ENCODE measurements at places on chromosomes 3 and 15.

- no peak for ATAC-seq
Measured at GRCh38 chr3:71906976-71907375, 122.0 kb upstream of the PROK2 start.

DNA sequence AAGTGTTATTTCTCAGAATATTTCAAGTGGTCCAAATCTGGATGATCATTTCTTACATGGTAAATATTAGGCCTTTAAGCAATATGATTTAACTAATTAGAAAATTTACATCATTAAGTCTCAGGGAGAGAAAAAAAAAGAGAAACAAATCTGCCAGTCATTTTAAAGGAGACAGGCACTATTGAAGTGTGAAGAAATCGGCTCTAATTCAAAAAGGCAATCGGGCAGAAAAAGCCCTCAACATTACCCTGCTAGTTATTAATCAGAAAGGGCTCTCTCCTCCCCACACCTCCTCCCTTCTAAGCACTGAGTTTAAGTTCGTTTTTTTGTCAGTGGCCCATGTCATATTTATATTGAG lies 215.9 kb downstream of the MEIS2 start:
- no peak for ATAC-seq

- no peak for ATAC-seq
Measured at GRCh38 chr15:57418635-57419034, 42.3 kb downstream of the CGNL1 start.

DNA sequence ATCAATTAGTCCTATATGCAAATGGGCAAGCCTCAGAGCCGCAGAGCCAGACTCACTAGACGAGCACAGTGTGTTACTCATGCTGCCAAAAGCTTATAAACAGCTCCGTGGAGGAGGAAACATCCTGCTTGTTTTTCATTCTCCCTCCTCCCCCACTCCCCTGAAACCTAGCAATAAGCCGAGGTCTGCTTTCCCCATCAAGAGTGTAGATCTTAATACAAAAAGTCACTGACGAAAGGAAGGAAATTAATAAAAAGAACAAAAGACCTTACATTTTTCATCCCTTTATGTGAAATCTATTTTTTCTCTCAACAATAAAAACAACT lies 88.5 kb downstream of the XXYLT1 start:
- ATAC-seq = peak; percentile 50

- no peak for ATAC-seq
Measured at GRCh38 chr3:38723569-38724391, 74.3 kb upstream of the SCN5A start.

- ATAC-seq = no peak
Measured at GRCh38 chr3:9809239-9809614, 835 bp upstream of the TTLL3 start.

DNA sequence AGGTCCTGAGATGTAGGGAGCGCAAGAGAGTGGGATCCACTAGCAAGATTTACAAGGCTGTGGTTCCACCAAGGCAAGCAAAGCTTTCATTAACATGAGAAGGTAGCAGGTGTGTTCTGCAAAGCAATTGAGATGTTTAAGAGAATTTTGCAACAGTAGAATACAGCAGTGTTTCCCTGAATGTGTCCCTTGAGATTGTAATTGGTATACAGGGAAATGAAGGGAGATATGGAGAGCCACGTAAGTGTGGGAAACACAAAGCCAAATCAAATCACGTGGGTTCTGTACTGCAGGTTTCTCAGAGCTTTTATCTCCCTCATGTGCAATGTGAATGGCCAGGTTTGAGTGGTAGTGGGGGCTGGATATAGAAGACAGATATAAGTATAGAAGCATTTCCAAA lies 67.3 kb downstream of the ATG7 start:
- ATAC-seq = no peak

DNA sequence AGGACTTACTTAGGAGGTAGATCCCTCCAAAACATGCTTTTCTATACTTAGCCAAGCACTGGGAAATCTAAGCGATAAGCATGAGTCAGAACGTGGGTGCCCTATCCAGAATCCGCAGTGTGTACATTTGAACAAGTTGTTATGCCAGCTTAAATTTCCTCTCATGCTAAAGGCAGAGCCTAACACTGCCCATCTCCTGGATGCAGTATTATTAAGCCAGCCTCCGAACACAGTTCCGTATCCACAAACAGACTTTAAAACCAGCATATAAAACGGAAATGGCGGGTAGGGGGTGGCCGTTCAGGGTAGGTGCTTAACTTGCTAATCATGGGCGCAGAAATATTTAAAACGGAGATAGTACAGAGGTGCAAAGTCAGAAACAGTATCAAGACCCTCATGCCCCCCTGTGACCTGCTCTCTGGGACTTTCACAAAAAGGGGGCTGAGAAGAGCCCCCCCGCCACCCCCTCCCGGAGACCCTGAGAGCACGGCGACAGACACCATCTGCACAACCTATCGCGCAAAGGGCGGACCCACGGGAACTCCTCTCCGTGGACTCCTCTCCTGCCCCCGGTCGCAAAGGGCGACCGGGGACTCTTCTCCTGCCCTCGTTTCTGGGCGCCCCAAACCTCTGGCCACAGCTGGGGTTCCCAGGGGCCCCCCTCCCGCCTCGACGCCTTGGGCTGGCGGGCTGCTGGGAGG lies 889 bp upstream of the LRRIQ4 start:
- peak; percentile 55 for ATAC-seq

GRCh38 chr3:55584716-55585368 lies 97.7 kb upstream of the WNT5A start:
- ATAC-seq = no peak

DNA sequence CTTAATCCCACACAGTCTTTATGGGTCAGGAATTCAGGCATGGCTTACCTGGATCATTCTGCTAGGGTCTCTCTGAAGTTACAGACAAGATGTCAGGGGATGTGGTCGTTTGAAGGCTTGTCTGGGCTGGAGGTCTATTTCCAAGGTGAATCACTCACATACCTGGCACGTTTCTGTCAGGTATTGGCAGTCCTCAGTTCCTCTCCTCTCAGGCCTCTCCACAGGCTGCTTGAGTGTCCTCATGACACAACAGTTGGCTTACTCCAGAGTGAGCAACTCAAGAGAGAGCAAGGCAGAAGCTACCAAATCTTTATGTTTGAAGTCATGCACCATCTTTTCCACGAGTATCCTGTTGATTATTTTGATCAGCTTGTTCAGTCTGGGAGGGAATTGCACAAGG lies 43.9 kb upstream of the PARP14 start:
- ATAC-seq = no peak

- ATAC-seq = peak; percentile 83
Measured at GRCh38 chr15:25391971-25392721, 46.7 kb downstream of the UBE3A start.

DNA sequence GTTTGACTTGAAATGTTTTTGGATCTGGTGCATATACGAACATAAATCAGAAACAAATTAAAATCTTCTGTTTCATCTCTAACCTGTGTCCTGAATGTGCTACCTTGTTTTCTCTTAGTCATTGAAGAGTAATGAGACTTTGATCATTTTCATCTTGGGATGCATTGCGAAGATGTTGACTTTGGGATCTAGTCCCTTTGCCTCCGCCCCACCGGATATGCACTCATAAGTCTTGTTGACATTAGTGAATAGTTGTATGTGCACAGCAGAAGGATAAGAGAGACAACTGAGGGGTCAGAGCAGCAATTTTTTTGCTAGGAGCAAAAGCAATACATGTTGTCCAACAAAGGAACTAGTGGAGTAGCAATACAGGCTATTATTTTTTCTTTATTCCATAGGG lies 35.9 kb upstream of the SPRED1 start:
- ATAC-seq = no peak

GRCh38 chr3:107498646-107499045 lies 24.1 kb upstream of the BBX start:
- no peak for ATAC-seq

DNA sequence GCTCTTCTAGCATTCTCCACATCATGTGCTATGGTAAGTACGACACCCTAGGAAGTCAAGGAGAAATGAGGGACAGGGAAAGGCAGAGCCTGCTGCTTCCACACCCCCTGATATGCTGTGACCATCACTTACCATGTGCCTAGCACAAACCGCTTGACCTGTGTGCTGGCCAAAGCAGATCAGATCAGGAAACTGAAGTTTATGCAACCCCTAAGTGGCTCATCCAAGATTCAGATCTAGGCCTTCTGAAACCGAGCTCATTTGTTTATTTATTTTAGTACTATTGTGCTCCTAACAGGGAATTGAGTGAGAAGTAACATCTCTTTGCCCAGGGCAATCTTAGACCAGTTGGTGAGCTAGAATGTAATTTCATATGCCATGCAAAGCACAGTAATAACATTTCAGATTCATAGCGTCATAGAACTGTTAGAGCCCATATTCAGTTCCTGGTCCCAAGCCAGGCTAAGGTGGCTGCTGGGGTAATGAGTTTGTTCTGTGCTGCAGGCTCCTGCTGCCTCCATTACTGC lies at the start of gene RTP2:
RTP2 (minus strand) TSS at position 51 of the 527 bp plus-strand sequence. CDS start 429 bp downstream, outside the sequence.
- no peak for ATAC-seq

DNA sequence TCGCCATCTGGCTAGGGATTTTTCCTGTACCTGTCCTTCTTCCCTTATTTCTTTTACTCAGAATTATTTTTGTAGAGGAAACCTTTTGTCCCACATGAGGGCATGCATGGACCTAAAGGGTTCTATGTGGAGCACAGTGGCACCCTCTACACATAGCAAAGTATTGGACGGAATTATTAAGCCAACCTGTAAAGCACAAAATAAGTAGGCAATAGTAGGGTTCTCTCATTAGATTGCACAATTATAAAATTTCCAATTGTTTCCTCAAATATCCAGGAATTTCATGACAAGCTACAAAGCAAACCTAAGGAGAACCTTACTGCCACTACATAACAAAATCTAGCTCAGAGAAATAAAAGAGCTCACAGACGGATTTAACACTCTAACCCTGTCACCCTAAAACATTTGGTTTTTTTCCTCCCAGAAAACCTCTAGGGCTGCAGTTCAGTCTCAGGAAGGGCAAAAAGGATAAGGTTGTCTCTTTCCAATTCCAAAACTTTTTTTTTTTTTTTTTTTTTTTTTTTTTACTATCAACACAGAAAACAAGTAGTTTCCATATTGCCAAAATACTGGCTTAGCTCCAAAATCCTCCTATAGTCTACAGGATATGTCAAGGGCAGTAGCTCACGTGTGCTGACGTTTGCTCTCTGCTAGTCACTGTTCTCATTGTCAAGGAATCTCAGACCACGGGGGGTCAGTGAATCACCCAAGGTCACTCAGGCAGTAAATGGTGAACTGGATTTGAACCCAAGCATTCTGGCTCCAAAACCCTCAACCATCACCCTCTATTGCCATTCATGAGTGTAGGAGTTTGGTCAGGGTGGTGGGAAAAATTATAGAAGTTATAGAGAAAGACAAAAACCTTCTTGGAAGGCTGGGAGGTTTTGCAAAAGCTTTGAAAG lies 52.3 kb downstream of the NCEH1 start:
- no peak for ATAC-seq

DNA sequence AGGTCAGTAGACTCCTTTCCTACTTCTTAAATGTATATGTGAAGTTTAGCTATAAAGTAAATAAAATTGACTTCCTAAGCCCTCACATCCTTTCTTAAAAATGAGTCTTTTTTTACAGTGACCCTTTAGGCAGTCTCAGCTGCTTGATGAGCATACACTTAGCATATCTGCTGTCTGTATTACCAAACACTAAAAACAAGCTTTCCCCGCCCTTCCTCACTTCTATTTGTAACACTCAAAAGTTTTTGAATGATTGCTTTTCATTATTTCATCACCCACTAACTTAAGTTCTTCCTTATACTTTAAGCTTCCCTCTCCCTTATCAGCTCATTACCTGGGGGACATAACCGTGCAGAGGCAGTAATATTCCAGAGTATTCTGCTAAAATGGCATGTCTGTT lies 89.4 kb downstream of the PLOD2 start:
- ATAC-seq = peak; percentile 71

- ATAC-seq = no peak
Measured at GRCh38 chr3:162670181-162670580, 1173.6 kb downstream of the OTOL1 start.

- no peak for ATAC-seq
Measured at GRCh38 chr3:160725338-160725737, 30.7 kb upstream of the PPM1L start.

DNA sequence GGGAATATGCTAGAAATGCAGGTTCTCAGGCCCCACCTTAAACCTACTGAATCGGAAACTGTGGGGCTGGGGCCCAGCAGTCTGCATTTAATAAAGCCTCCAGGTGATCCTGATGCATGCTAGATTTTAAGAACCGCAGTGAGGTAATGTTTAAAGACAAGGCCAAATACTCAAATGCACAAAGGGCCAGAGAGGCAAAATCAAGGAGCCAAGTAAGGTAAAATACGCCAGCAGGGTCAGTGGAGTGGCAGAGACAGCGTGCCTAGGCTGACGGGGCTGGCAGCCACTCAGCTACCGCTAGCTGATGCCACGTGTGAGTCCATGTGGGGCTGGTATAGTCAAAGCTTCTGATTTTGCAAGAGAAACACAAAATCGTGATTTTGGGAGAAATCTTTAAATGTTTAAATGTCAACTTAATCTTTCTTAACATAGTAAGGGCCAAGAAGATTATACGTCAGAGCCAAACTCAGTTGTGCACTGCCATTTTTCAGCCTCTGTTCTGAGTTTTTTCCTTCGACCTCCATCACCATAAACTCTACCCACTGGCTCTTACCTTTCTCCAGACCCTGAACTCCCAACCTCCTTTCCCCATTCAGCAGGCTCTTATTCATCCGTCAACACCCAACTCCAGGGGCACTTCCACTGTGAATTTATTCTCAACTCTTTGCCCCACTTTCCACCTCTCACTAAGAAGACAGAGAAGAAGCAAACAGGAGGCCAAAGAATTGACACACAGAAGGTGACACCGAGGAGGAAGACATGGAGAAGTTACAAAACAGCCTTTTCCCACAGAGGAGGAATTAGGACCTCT lies 136.6 kb upstream of the RAD18 start:
- no peak for ATAC-seq

DNA sequence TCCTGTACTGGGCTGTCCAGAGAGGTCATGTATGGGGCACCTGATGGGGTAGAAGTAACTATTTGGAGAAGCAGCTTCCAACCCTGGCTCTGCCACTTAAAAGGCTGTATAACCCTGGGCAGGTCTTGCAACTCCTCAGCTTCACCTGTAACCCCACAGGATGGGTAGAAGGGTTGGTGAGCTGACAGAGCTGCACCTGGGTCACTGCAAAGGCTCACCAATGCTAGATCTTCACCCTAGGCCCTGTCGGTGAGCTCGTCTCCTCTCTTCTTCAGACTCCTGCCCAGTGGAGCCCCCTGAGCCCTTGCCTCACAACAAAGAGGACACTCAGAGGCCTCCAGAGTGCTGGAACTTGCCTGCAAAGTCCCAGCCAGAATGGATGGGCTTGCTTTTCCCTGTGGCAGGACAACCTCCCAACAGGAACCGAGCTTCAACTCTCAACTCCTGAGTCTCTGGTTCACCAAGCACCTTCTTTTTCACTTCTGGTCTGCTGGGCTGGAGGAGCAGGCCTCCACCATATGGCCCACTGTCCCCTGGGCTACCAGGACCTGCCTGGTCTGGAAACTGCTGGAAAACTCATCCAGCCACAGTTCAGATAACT lies 45.9 kb downstream of the XXYLT1 start:
- no peak for ATAC-seq

GRCh38 chr15:40098489-40099261 lies 10.0 kb downstream of the BMF start:
- ATAC-seq = peak; percentile 82

Data from gastroesophageal sphincter (tissue), 4 donors.